ENCODE measurements at places on chromosomes 4 and X.

GRCh38 chr4:141971869-141972268, 335.5 kb downstream of the IL15 start:
- DNase-seq = no peak

GRCh38 chrX:30713061-30713525, 59.9 kb downstream of the GK start:
- peak; percentile 10 for DNase-seq

DNA sequence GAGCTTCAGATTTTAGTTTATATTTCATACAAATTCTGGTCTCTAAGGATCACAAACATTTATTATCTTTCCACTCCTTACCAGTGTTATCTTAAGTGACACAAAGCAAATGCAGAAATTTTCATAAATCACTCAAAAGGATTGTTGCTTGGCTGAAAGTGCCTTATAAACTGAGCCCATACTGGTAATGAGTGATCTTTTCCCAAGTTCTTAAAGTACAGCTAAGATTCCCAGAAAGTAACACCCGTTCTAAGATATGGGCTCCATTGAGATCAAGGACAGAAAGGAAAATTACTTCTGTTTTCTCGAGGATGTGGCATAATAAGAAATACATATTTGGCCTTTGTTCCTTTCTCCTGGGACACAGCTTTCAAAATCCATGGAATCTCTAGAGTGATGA, 313.7 kb downstream of the ARHGAP24 start:
- no peak for DNase-seq

- DNase-seq = no peak
Observed at GRCh38 chrX:46844913-46845312, 8.1 kb downstream of the RP2 start.

GRCh38 chr4:152535360-152535902, 461 bp downstream of the FBXW7 start:
- DNase-seq = peak; percentile 24

- DNase-seq = no peak
Observed at GRCh38 chr4:155789391-155789790, 30.6 kb downstream of the GUCY1B1 start.

GRCh38 chr4:36133658-36134057, 110.7 kb downstream of the ARAP2 start:
- DNase-seq = no peak

GRCh38 chrX:15675490-15675921, 10.9 kb upstream of the CLTRN start:
- DNase-seq = peak; percentile 61

DNA sequence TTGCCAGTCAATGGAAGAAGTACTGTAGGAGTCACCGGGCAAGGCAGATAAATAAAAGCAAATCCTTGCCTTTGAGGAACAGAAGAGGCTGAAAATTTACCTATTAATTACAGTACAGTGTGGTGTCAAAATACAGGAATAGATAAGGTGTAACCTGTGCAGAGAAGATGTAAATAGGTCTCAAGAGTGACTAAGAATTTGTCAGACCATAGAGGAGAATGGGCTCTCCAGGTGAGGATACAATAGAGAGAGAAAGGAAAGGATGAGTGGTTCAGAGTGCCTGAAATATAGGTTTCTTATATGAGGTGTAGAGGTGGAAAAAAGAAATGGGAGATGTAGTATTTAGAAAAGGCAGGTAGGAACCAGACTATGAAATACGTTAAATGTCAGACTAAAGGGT, 801 bp upstream of the ZC4H2 start:
- DNase-seq = no peak

DNA sequence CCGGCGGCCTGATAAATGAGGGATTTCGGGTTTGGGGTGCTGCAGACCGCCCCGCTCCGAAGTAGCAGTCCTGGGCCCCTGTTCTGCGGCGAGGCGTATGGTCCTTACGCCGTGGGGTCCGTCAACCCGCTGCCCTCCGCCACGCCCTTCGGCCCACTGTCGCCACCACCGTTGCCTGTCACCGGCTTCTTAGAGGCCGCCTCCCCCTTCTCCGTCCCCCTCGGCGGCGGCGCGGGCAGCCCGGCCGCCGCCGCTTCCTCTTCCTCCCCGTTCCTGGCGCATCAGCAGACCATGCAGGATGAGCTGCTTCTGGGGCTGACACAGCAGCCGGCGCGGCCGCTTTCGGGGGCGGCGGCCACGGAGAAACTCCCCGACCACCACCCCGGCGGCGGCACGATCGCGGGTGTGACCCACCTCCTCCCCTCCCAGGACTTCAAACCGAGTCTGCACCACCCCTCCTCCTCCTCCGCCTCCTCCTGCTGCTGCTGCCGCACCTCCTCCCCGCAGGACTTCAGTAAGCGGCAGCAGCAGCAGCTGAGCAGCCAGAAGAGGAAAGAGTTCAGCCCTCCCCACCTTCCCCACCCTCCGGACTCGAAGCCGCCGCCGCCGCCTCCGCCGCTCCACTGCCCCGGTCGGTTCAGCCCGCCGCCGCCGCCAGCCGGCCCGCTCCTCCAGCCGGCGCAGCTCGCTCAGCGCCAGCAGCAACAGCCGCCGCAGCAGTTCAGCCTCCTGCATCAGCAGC, 549 bp downstream of the CPEB2 start:
- DNase-seq = peak; percentile 72

GRCh38 chr4:83153417-83153816, 38.9 kb upstream of the PLAC8 start:
- DNase-seq = no peak

DNA sequence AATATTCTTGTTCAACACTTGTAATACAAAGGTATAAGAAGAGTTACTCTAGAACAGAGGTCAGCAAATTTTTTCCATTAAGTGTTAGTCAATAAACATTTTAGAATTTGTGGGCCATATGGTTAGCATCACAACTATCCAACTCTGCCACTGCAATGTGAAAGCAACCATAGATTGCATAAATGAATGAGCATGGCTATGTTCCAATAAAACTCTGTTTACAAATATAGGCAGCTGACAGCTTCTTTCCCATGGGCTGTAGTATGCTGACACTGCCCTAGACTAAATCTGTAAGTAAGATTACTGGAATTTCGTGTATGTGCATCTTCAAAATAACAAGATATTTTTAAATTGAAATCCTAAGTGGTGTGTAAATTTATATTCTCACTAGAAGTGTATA, 73.7 kb downstream of the GABRA2 start:
- DNase-seq = no peak

DNA sequence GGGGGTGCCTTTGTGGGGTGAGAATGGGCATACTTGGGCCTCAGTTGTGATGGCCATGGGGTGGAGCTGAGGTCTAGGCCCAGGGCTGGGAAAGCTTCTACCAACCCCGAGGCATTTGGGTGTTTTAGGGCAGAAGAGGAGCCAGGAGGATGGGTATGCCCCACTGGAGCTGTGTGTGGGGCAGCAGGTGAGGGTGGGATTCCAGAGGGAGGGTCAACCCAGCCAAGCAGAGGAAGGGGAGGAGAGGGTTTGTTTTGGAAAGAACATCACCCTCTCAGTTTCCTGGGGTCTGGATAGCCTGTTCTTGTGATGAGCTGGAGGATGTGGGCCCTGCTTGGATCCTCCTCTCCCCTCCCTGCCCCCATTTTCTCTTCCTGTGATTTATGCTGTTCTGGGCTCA, 620 bp downstream of the IL9R start:
- no peak for DNase-seq

GRCh38 chrX:129759576-129760061, 20.1 kb upstream of the SASH3 start:
- no peak for DNase-seq
